ENCODE measurements at places on chromosomes 2 and 18.

- DNase-seq: no peak
Measured at GRCh38 chr2:125471963-125472362, 1184.0 kb upstream of the GYPC start.

- DNase-seq: no peak
Measured at GRCh38 chr2:29705616-29706015, 215.8 kb downstream of the ALK start.

DNA sequence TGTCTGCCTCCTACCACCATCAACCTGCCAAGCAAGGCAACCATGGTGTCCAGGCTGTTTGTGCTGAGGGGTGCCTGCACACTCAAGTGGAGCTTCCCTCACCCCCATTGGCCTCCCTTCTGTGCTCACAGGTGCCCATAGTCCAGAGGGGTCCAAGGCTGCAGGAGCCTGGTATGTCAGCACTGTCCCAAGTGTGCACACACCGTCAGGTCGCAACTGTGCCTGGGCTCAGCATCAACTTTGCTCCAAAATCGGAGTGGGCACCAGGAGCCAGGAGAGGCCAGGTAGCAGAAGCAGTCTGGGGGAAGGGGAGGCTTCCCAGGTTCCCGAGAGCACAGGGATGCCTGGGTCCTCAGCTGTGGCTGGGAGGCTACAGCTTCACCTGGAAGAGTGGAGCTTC, 1528.2 kb upstream of the SLC39A10 start:
- no peak for DNase-seq

DNA sequence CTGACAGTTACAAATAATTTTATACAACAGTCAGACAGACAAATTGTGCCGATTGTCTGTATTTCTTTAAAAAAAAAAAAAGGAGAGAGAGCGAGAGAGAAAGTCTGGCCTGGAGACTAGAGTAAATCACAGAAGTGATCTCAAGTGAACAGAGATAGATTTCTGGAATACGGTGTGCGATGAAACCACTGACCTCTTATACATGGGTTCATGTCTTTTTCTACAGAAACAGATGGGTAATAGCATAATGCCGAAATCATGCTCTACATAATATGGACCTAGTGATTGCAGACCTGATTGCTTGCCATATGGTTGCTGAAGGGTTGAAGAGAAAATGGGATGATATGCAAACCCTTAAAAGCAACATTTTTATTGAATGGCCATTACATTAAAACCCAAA, 403.3 kb upstream of the FANCL start:
- no peak for DNase-seq

- DNase-seq: no peak
Measured at GRCh38 chr2:188622601-188623260, 331.1 kb downstream of the GULP1 start.

GRCh38 chr18:59420244-59420643, 61.2 kb upstream of the LMAN1 start:
- no peak for DNase-seq

- DNase-seq: no peak
Measured at GRCh38 chr2:15758848-15759247, 167.2 kb downstream of the DDX1 start.

DNA sequence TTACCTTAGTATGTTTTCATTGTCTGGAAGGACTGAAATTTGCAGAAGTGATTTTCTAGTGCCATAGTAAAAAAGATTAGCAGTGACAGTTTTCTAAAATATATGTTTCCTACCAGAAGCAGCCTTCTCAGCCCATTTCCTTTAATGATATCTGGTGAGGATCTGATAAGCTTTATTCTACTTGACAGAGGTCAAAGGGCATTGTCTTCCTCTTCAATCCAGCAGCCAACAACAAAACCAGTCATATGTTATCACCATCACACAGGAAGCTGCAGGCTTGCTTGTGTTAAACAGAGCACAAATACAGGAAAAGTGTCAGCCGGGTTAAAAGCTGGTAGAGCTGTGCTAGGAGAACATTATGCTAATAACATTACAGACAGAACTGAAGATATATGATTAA, 35.6 kb upstream of the ZSWIM2 start:
- DNase-seq: no peak
